ENCODE measurements at places on chromosomes 11 and 22.

- no peak for DNase-seq
Observed at GRCh38 chr11:117684111-117684510, 112.9 kb downstream of the DSCAML1 start.

GRCh38 chr11:82937554-82937953 is 36.0 kb downstream of the DDIAS start:
- DNase-seq = no peak

DNA sequence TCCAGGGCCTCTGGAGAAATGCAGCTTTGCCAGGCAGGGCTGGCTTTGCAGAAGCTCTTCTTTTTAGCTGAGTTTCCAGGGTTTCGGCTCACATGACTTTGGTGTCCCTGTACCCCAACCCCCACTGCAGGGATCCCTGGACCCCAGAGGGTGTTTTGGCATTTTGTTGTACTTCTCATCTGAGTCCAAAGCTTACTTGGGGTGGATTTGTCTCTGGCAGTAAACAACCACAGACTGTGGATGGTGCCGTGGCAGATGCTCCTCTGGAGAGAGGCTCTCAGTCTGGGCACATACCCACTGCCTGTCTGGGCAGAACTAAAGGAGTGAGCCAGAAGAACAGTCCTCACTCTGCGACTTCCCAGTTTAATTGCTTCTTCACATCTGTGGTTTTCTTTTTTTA is 49.6 kb downstream of the COMMD9 start:
- DNase-seq = no peak

DNA sequence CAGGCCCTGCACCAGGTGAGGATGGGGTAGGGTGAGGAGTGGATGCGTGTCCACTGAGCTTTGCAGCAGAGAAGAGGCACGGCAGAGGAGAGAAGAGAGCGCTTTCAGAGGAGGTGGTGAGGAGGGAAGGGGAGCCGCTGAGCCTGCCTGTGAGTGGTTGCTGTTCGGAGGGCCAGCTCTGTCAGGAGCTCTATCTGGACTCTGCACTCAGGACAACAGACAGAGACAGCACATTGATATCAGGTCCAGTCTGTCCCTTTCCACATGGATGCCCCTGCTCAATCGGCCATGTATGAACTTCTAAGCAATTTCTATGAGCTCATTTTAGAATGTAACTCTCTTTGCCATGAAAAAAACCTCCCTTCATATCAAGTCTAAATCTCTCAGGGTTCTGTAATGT is 158.6 kb downstream of the KIRREL3 start:
- DNase-seq = no peak

DNA sequence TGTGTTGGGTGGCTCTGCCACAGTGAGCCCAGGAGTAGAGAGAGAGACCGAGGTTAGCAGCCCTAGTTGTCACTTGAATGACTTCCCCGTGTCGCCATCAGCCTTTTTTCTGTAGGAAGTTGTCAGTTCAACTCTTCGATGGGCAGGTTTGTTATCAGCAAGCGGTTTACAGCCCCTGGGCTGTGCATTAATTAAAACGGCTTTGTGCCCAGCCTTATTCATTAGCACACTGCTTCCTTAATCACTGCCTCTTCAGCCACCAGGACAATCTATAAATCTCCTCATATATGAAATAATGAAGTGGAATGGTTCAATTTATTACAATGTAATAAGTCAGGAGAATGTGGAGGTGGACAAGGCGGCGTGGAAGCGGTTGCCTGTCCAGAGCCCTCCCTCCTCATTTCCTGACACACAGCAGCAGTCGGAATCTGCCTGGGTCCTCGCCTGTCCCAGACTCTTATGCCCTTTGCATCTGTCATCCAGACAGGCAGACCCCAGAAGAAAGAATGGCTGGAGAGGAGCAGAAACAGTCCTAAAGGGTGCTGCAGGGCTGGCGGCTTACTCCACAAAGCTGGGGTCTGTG is 122.4 kb upstream of the OPCML start:
- no peak for DNase-seq

- no peak for DNase-seq
Observed at GRCh38 chr22:20396639-20397038, 2.7 kb downstream of the ZNF74 start.

GRCh38 chr22:37419969-37420685 is 7.2 kb downstream of the ELFN2 start:
- no peak for DNase-seq

GRCh38 chr22:49570032-49570848 is 257.4 kb downstream of the BRD1 start:
- no peak for DNase-seq

DNA sequence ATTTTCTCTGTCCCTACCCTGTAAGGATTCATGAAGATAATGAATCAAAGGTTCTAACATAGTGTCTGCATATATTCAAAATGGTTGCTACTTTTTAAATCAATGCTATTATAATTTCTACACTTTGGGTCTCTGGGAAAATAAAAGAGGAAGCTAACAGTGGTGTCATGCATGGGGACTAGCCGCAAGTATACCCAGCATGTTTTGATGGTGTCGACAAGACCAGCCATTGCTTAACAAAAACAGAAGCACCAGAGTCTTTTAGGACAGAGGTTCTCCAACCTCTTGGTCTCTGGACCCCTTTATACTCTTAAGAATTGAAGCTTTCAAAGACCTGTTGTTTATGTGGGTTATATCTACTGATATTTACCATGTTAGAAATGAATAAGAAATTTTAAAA is 37.8 kb downstream of the RNF141 start:
- DNase-seq = no peak

GRCh38 chr11:33620423-33621171 is 80.0 kb downstream of the C11orf91 start:
- DNase-seq = no peak

DNA sequence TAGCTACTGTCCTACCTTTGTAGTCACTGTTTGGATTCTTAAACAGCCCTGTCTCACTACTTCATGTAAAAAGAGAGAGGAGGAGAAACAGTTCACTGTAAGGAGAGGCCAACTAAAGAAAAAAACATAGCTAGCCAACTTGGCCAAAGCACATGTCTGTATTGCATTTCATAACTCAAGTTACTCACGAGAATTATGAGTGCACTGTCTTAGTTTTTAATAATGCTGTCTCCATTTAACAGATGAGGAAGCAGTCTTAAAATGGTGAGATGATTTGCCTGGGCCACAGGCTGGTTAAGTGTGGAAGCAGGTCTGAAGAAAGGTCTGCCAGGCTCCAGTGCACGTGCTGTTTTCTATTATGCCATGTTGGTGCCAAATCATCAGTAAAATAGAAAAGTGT is 104.5 kb downstream of the UVRAG start:
- DNase-seq = no peak

DNA sequence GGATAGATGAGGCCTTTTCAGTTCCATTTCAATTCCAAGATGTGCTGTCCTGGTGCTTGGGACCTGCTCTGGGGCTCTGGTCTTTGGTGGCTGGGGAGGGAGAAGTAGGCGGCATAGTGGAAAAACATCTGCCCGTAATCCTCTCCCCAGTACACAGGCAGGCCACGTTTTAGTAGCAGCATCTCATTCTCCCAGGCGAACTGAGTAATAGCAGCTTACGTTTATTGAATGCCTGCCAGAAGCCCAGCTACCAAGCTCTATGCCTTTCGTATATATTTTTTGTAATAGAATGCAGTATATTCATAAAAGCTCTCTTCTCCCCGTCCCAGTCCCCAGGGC is 11.4 kb downstream of the ACO2 start:
- no peak for DNase-seq

DNA sequence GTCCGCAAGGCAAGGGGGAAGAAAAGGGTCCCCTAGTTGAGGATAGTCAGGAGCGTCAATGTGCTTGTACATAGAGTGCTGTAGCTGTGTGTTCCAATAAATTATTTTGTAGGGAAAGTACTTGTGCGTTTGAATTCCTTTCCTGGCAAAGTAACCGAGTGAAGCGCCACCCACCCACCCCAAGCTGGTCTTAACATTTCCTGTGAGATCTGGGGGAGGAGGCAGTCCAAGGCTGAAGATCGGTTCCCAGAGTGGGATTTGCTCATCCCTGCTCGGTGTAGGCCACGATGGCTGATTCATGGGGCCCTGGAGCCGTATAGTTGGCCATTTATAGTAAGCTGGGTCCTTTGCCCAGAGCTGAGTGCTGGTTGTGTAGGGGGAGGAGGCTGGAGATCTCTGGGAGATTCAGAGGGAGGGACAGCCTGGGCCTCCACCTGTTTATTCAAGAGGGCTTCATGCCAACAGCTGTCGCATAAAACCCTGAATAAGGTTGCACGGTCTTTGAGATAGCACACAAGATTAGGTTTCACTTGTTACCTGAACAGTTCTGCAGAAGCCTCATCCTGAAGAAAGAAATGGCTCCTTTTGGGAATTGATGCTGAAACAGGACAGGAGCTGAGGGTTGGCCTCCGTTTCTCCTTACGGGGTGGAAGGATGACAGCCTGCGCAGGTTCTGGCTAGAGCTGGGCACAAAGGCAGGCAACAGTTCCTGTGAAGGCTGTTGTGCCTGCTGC is 2.4 kb downstream of the ATF4 start:
- no peak for DNase-seq

DNA sequence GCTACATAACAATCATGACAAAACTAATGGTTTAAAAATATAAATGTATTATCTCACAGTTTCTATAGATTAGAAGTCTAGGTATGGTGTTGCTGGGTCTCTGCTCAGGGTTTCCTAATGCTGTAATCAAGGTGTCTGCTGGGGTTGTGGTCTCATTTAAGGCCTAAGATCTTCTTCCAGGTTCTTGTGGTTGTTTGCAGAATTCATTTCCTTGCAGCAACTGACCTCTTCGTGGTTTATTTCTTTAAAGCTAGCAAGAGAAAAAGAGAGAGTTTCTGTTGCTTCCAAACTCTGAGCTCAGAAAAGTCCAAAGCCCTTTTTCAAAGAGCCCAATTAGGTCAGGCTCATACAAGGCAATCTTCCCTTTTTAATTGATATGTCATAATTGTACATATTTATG is 452.7 kb upstream of the CCDC179 start:
- DNase-seq = no peak

DNA sequence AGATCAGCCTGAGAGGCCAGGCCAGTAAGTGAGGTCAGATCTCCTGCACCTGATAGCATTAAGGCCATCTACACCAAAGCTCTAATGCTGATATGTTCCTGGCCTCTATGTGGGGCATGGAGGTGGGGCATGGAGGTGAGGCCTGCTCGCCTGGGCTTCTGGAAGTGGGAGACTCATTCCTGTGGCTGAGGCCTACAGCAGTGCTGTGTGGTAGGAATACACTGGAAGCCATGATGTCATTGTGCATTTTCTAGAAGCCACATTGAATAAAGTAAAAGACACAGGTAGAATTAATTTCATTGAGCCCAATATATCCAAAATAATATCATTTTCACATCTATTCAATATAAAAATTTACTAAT is 2.7 kb downstream of the PNPLA3 start:
- no peak for DNase-seq

- DNase-seq = no peak
Observed at GRCh38 chr22:50146439-50147238, 23.9 kb upstream of the PANX2 start.

GRCh38 chr11:134333946-134334345 is 2.2 kb downstream of the GLB1L2 start:
- no peak for DNase-seq

DNA sequence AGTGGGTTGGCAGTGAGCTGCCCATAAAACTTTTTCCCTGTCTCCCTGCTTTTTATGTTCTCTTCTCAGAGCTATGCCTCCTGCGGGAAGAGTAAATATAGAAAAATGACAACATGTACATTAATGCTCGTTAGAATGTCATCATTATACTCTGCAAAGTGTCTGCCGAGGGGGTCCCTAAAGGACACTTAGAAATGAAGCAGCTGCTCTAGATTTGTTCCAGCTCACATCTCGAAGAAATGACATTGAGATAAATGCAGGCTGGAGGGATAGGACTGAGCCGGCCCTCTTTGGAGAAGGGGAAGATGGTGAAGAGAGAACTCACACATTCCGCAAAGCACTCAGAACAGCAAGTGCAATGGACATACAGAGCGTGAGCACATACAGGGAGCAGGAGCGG is 240.0 kb downstream of the NXPE2 start:
- no peak for DNase-seq

DNA sequence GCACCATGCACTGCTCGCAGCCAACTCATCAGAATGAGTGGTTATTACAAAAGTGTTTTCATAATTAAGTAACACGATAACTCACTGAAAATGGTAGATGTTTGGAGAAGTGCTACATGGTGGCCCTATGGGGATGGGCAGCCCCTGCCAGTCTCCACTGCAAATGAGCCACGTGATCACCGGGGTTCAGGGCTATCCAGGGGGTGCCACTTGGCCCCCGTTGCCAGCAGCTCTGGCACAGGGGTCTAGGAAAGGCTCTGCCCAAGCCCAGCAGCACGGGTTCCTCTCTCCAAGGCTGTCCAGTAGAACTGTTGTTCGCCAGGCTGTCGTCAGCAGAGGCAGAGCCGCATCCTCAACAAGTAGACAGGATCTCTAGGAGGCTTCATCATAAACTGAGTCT is 382.1 kb upstream of the B3GAT1 start:
- no peak for DNase-seq

- peak; percentile 69 for DNase-seq
Observed at GRCh38 chr11:45817191-45817590, 12.2 kb downstream of the SLC35C1 start.

- peak; percentile 45 for DNase-seq
Observed at GRCh38 chr22:29312218-29313125, 3.0 kb downstream of the RASL10A start.

DNA sequence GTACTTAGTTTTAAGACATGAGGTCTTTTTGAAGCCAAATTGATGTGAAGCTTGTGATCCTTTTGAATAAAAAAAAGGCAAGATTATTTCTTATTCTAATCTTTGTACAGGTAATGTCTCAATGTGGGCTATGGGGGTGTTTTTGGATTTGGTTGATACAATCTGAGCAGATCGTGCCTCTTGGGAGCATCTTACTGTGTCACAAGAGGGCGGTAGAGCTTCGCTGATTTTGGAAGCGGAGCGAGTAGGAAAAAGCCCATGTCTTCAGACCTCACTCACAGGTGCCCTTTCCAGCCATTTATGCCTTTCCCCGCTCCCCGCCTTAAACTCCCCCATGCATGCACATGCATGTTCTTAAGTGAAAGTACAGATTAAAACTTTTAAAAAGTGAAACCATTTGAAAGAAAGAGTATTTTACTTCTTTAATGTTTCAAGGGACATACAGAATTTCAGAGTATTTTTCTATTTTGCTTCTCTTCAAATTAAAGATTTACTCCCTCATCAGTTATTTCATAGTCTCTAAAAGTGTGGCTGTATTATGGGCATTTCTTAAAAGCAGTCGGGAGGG is 18.8 kb downstream of the DDX25 start:
- DNase-seq = peak; percentile 75
